OCI-M1 (cell line): ENCODE measurements at places on chromosomes 1 and 21.

DNA sequence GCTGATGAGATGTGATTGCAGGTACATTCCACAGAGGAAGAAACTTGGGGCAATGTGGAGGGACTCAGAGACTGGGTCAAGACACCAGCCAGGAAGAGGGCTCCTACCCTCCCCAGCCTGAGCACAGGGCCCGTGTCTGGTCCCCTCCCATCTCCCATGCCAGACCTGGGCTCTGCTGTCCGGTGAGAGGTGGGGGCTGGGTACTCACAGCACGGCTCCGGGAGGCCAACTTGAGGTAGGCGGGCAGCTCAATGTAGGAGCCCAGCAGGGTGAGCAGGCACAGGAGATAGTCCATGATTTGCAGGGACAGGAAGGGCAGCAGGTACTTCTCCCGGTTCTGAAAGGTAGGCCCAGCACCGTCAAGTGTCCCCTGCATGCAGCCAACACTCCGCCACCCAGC is 16.2 kb upstream of the MATN1 start:
- no peak for DNase-seq

DNA sequence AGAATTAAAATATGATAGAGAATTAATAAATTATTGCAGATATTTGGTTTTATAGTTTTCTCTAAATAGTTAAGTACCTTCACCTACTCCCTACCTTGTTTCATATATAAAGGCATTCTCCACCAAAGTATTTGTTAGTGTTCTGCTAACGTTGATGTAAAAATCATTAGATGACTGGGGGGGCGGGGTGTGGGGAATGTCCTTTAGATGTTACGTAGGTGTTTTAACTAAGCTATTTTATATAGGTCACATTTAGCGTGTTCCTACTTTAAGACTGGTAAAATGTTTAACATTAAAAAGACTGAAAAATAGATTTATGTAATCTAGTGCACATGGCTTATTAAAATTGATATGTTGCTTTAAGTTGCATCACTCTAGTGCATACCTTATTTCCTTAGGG is 48.6 kb downstream of the PTPRC start:
- DNase-seq: no peak

DNA sequence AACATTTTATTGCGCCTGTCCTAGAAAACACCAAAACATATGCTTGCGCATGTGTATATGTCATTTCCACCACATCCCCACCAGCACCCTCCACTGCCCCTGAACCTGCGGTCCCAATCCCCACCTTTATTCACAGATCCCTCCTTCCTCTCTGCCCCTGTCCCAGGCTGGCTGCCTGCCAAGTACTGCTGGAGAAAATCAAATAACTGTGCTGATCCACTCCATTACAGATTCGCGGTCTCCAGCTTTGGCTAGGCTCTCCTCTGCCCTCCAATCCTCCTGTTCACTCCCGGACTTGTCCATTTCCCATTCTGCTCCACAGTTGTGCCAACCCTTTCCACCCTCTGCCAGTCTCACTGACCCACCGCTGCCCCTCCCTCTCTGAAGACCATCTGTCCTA is 59.3 kb upstream of the GJB5 start:
- DNase-seq: no peak

GRCh38 chr21:26042181-26042876 is 128.2 kb downstream of the APP start:
- no peak for DNase-seq

GRCh38 chr1:172654535-172654934 is 4.4 kb upstream of the FASLG start:
- peak; percentile 30 for DNase-seq

GRCh38 chr1:40232444-40232843 is 15.3 kb upstream of the TMCO2 start:
- DNase-seq: no peak

GRCh38 chr1:220818421-220819173 is 31.9 kb downstream of the MTARC1 start:
- no peak for DNase-seq

DNA sequence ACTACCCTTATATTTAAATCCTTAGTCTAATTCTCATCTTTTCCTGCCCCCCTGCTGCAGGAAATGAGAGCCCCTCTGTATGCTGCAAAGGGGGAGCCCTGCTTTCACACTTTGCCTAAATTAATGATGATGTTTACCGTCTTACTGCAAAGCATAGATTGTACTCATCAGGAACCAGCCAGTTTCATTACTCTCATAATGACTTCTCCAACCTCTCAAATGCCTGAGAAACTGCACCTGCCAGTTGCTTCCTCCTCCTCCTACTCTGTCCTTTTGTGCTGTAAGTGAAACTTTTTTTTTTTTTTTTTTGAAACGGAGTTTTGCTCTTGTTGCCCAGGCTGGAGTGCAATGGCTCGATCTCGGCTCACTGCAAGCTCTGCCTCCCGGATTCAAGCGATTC is 101.7 kb downstream of the ADSS2 start:
- no peak for DNase-seq

DNA sequence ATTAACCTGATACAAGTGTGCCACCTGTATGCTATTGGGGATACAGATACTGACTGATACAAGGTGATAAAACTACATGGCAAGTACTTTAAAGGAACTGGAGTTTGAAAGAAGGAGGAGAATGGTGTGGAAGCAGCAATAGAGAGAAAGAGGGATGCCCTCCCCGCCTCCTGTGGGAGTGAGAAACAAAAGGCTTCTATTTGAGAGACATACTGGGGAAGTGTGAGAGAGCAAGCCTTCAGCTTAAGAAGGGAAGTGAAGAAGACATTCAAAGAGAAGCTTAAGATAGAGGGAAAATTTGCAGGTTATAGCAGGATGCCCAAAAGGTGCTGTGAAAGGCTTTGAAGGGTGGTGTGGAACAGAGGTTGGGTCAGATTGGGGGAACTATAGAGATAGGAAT is 7.7 kb upstream of the ALG14 start:
- no peak for DNase-seq

DNA sequence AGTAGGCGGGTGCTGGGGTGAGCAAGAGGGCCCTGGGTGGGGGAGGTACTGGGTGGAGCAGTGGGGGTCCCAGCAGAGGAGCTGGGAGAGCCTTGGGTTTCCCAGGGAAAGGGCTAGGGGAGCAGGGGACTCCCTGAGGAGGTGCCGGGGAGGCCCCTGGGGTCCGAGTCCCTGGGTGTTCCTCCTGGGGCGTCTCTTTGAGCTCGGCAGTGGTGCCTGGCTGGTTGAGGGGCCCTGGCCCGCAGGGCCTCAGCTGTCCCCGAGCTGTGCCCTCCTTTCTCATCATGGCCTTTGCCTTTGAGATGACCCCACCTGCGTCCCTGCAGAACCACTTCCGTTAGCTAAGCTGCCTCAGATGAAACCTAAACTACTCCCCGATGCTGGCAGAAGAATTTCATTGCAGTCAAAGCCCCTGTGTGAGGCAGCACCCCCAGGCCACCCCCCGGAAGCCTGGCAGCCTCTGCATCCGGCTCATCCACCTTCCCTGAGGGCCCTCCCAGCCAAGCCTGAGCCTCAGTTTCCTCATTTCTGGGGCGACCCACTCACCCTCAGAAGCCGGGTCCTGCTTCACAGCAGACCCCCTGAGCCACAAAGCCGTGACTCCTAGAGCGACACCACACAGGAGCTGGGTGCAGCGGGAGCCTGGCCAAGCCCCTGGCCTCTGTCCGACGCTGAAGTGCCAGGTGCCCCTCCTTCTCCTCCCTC is 43.5 kb upstream of the TRAPPC10 start:
- DNase-seq: no peak

GRCh38 chr1:169680377-169681019 is 30.9 kb downstream of the SELL start:
- no peak for DNase-seq

GRCh38 chr1:239563681-239564080 is 177.3 kb downstream of the CHRM3 start:
- peak; percentile 77 for DNase-seq

- no peak for DNase-seq
Observed at GRCh38 chr1:88145752-88146151, 538.3 kb upstream of the PKN2 start.

- DNase-seq: no peak
Observed at GRCh38 chr1:44418022-44418673, 13.1 kb downstream of the RNF220 start.

DNA sequence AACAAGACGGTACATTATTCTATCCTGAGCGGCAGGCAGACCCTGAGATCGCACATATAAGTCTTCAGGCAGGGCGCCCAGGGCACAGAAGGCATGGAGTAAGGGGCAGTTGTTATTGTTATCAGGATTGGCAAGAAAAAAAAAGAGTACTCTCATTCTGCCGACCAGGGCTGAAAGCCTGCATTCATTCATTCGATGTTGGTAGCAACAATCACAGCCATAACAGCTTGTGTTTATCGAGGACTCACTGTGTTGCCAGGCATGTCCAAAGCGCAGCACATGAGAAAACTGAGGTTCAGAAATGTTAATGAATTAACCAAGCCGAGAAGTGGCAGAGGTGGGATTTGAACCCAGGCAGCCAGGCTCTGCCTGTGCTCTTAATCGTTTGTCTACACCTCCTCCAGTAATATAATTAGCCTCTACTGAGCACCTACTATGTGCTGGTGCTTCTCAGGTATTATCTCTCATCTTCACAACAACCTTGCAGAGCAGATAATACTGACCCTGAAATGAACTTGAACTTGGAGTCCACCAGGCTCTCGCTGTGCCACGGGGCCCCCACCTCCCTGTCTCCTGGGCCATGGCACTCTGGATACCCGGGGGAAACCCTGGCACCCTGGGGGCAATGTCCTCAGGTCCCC is 56.2 kb downstream of the TAS1R2 start:
- DNase-seq: no peak

DNA sequence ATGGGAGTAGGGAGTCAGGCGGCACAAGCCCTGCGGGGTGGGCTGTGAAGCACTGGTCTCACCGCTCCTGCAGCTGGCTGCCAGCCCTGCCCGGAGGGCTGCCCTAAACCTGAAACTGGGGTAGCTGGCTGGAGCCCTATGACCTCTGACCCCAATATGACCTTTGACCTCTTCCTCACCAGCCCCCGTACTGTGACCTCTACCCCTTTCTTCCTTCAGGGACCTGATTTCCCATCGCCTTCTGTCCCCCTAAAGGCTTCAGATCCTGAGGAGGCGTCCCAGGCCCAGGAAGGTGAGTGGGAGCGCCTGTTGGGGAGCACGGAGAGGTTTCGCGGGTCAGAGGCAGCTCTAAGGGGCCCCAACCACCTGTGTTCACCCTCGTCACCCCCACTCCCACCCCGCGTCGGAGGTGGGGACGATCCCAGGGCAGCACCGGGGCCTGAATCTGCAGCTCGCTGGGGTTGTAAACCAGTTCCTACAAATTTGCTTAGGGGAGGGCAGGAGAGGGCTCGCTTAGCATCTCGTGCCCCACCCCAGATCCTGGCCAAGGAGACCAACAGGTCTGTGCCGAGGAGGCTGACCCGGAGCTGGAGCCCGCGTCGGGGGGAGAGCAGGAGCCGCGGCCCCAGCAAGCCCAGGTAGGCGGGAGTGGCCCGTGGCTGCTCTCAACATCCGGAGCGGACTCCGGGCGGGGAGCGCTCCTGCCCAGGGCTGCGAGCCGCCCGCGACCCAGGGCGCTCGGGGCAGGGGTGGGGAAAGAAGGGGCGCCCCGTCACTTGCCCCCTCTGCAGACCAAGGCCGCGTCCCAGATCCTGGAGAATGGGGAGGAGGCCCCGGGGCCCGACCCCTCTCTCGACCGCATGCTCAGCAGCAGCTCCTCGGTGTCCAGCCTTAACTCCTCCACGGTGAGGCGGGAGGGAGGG is 7.3 kb downstream of the SYTL1 start:
- DNase-seq: no peak

- DNase-seq: peak; percentile 82
Observed at GRCh38 chr1:90616395-90616794, 100.7 kb downstream of the BARHL2 start.

DNA sequence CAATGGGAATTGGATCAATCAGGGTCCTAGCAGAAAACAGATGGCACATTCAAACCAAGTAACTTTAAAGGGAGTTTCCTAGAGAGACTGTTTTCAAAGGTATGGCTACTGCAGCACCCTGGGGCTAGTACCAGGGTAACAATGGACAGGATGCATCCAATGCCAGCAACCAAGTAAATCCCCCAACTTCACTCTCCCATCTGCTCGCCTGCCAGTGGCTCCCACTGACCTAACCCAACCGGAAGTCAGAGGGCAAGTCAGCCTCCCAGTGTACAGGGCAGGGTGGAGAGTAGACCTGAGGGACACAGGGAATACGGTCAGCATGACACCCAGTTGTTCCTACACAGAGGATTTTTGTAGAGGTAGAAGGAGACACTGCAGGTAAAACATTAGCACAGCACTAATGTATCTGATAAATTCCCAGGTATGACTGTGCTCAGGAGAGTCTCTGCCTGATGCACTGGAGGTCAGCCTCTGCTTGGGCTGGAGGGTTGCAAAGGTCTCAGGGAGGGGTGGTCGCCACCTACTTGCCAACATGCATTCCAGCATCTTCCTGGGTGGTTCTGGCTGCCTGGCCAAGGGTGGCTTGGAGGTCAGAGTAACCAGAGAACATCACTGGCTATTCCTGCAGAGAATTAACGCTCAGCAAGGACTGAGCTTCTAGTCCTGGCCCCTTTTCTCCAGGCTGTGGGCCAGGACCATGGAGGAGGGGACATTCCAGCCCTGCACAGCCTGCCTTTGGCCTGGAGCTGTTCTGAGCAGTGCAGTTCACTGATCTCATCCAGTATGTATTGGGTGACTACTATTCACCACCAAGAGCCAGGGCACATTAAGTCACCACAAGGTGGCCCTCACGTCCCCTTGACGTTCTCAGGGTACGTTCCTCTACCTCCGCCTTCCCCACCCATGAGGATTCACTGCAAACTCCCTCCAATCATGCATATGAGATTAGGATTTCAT is 5.1 kb upstream of the GJA4 start:
- DNase-seq: peak; percentile 54

DNA sequence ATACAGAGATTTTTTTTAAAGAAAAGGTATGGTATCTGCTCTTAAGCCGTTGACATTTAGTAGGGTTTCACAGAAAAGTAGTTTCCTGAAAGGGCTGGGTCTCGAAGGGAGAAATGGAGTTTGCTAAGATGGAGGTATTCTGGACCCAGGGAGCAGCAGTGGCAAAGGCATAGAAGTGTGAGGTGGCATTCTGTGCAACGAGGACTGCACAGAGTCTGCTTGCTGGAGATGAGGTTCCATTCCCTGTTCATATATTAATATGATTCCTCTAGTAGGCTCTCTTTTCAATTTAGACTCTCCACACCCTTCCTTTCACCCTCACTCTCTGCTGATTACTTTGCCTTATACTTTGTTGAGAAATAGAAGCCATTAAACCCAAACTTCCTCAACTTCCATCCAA is 38.5 kb upstream of the PODN start:
- no peak for DNase-seq

- DNase-seq: no peak
Observed at GRCh38 chr1:232225336-232226131, 404.4 kb downstream of the SIPA1L2 start.
